ENCODE measurements at places on chromosomes 2 and 18.

- DNase-seq = no peak
These were observed 36.8 kb upstream of the GPD2 start for GRCh38 chr2:156399224-156399949.

DNA sequence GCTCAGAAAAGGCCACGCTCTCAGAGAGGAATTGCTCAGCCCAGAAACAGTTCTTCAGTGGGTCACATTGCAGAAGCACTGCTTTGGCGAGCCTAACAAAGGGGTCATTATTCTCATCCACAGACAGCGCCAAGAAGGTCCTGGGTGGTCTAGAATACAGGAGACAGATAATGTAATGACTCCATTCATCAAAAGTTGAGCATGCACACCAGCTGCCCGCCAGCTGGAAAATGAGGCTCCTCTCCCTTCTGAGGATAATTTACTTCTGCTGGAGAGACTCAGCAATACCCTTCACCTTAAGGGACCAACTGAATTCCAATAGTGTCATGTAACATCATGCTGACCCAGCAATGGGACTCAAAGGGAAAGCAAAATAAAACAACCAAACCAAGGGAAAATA is 79.9 kb downstream of the TRIB2 start:
- no peak for DNase-seq

DNA sequence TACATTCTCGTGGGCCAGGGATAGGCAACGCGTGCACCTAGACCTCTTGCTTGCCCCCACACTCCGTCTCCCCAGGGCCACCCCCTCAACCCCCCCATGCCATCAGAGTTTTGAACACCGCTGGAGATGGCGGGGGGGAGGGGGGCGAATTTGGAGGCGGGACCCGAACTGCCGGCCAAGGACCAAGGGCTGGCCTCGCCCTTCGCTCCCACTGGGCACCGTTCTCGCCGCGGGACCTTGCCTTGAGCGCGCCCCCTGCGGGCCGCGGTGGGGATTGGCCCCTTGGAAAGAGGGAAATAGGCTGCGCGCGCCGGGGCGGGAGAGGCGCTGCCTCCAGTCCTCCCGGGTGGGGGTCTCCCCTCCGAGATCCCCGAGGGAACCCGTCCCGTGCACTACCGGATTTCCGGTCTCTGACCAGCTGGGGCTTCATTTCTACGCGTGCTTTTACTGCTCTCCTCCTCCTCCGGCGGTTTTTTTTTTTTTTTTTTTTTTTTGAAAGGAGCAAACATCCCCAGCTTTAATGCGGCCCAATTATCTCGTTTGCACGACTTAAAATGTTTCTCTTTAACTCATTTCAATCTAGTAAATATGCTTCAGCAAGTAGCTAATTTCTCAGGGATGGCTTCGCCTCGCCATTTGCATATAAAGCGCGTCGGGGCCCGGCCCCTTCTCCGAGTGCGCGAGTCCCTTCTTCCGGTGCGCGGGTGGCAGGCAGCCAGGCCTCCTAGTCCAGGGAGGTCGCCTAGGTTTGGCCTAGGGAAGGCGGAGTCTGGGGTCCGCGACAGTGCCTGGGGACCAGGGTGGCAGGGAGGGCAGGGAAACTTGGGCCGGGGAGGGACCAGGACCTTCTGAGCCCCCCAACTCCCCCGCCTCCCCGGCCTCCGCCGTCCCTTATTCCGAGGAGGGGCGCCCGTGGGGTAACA is 10.0 kb upstream of the GBX2 start:
- DNase-seq = peak; percentile 50

DNA sequence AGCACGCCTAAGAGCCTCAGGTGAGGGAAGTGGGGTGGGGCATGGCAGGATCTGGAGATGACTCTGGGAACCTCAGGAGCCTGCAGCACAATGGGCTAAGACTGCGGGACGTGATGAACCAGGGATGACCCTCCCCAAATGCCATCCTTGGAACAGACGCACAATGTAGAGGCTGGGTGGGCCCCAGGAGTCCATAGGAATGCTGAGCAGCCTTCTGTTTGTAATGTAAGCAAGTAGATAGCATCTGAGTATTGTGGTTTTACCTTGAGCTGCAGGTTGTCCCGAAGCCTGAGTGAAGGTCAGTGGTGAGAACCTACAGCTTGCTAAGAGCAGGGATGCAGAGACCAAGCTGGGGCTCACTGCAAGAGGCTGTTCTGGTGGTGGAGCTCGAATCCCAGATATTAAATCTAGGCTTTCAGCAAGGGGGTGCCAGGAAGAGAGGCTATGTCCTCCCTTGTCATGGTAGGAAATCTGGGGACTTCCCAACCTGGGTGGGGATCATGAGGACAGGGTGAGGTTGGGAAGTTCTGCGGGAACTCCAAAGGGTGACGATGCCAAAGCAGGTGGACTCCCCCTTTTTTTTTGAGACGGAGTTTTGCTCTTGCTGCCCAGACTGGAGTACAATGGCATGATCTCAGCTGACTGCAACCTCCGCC is 5.8 kb downstream of the SCTR start:
- DNase-seq = no peak

GRCh38 chr2:185526161-185526560 is 212.4 kb upstream of the FSIP2 start:
- DNase-seq = no peak

DNA sequence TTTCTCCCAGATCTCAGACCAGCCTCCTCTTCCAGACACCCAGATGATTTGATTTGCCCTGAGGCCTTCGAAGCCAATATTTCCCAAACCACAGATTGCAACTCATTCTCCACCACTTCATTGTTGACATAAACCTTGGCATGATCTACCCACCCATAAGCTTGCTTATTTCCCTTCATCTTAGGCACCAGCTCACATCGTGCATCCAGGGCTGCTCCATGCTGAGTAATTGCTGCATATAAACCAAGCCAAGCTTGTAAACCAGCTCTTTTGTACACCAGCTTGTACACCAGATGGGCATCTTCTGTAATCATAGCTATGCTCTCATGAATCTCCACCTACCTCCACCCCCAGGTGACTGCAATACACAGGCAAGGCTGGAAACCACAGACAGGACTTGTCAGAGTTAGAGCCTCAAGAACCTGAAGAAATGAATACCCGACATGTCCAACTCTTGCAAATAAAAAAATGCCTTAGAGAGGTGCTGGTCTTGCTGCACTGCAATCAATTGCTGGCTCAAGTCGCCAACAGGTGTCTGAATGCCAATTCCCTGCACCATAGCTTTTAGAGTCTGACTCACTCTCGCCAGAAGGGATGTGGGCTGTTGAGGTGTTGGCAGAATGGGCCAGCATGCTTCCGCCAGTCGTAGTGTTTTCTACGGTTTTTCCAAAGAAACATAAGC is 31.5 kb downstream of the TRABD2A start:
- DNase-seq = peak; percentile 50
